Stimulated activated CD4-positive, alpha-beta T cell treated with anti-CD3 and anti-CD28 coated beads, Interleukin-4, amount 100 ng/mL, for 4 hours (primary cell): ENCODE measurements at places on chromosomes 5 and 9.
A peak's percentile ranks its signal among the peaks of the same experiment; 100 is the strongest.

GRCh38 chr5:153797484-153797883, 241.2 kb downstream of the FAM114A2 start:
- no peak for DNase-seq

DNA sequence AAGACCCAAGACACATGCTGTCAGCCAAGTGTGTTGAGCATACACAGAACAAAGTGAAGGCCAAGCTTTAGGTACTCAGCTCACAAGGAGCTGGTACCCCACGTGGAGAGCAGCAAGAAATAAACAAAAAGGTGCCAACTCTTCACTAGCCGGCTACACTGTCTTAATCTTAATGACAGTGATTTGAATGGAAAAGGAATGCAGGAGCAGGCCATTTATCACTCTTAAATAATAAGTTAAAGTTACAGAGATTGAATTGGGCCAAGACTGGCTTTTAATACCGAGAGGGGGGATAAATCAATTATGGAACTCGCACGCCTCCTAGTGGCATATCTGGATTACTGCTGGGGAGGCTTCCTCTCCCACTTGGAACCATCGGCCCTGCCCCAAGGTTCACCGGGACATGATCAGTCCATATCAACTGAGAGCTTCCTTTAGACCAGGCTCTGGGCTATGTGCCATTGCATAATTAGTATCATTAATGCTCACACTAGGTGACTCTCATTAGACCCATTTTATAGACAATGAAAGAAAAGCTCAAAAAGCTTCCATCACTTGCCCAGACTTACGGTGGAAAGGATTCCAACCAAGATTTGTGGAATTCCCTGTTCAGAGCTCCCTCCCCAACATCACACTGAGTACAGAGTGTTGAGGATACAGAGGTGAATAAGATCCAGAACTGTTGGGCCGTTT, 94.0 kb downstream of the ACTL7B start:
- no peak for DNase-seq

- DNase-seq = no peak
These were observed 130.2 kb downstream of the MAN2A1 start for GRCh38 chr5:109819878-109820277.

GRCh38 chr5:147479949-147480348, 29.9 kb downstream of the DPYSL3 start:
- no peak for DNase-seq

DNA sequence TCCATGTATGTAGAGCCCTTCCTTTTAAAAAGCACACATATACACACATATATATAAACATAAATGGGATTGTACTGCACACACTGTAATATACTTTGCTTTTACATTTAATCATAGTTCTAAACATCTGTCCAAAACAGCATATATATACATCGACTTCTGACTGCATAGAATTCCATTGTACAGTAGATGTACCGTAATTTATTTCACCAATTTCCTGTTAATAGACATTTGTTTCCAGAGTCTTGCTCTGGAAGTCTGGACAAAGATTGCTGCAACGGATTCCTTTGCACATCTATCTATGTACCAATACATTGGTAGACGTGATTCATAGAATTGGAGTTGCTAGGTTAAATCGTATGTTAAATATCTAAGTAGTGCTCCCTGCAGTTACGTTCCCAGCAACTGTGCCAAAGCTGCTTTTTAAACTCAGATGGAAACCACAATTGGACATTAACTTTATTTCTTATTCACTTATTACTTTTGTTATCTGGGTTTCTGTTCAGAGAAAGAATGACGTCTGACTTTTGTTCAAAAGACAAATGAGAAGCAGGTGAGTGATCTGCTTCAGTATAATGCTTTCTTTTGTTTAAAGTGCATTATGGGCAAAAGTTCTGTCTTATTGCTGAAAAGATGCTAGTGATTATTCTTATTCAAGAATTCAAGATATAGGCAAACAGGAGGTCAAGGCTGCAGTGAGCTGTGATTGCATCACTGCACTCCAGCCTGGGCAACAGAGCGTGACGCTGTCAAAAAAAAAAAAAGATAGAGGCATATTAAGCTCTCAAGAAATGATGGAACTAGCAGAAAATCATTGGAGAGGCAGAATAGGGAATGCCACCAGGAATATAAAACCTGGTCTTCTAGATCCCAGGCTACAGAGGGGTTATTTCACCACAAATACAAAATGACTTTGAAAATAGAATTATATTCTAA, 138.2 kb downstream of the FGF1 start:
- no peak for DNase-seq

DNA sequence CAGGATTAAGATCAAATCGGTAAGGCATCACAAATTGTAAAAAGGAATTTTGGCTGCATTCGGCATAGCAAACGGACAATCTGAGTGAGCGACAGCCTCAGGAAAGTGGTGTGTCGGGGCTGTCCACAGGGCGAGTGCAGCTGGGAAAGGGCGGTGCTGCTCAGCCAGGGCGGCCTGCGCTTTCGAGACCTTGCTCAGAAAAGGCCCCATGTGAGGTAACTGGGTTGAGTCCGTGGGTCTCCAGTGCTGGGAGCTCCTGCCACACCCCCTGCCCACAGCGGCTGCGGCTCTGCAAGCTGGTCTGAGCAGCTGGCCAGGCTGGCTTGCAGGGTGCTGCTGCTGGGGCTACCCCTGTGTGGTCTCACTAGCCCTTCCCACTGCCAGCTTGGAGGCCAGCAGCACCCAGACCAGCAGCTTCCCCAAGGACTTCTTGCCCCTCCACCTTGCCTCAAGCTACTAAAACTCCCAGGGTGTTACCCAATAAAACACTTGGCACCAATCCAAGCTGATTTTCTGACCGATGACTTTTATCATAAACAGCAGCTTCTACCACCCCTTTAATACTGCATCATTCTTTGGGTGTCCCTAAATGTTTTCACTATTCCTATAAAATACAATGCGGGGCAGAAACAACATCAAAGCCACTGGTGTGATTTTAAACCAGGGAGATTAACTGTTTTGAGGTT, 6.2 kb downstream of the SURF2 start:
- no peak for DNase-seq

DNA sequence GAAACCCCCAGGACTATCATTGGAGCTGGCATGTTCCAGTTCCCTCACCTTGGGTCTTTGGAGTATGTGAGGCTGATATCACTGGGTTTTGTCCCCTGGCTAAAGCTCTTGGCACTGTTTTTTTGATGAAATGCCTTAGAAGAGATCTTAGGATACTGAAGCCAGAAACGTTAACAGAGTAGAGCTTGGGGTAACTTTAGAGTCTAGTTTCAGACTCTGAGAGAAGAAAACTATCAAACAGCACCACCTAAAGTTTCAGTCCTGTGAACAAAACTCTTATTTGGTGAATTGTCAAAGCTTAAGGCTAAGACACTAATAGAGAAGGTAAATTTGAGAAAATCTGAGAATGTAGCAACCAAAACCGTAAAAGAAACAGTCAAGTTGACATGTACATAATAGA, 111.7 kb upstream of the PUM3 start:
- DNase-seq = no peak

DNA sequence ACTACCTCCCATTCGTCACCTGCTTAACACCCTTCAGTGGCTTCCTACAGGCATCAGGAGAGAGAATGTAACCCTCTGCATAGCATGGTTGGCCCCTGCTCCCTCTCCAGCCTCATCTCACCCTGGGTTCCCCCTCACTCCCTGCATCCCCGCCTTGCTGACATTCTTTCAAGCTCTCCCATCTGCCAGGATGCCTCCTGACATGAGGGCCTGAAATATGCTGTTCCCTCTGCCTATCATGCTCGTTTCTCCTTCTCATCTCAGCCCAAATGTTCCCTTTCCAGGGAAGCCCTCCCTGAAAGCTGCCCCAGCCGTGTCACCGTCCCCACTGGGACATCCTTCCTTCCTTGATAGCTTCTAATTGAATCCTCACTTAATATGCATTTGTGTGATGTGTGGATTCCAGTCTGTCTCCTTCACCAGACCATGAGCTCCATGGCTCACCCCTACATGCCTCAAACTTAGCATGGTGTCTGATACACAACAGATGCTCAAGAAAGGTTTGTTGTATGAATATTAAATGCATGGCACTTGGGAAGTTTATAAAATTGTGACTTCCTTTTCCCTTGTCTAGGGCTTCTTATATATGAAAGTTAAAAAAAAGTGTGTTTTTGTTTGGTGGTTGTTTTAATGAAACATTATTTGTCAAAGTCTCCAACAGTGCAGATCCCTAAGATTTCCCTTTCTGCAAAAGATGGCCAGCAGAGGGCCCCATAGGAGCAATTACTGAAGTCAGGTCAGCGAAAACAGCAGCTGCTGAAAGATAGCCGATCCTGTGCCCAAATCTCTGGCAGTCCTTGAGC, 7.3 kb upstream of the C5orf58 start:
- peak; percentile 72 for DNase-seq

GRCh38 chr5:128673970-128674369, 135.9 kb upstream of the FBN2 start:
- DNase-seq = no peak

DNA sequence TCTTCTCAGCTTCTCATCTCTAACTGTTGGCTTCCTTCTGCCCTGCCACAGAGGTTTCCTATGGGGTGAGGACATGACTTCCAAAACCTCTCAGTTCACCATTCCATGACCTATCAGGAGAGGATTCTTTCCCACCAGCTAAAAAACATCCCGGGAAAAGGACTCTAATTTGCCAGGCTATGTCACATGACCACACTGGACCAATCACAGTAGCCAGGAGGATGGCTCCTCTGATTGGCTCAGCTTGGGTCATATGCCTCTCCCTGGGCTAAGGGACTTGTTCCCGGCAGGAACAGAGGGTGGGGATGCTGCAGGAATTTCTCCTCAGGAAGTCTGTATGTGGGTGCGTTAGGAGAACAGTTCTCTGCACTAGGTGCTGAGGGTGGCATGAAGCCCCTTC, 40.3 kb upstream of the XPA start:
- no peak for DNase-seq

GRCh38 chr5:112758676-112759075, 21.0 kb downstream of the APC start:
- DNase-seq = no peak

- no peak for DNase-seq
These were observed 1.4 kb downstream of the SAP30L start for GRCh38 chr5:154447089-154447725.

- no peak for DNase-seq
These were observed 549.0 kb upstream of the ZNF608 start for GRCh38 chr5:125295405-125295872.

DNA sequence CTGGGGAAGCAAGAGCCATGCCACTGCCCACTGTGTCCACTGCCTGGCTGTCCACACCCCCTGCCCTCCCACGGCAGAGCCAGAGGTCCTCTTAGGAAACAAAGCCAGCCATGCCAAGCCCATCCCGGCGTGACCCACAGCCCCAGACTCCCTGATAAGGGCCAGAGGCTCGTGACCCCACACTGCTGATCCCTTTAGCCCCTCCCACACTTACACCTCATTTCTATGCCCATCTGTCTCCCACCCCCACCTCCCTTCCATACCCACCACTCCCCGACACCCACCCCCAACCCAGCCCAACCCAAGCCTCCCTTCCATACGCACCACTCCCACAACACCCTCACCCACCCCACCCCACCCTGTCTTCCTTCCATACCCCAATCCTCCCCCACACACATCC, 17.3 kb downstream of the PTGES start:
- no peak for DNase-seq

GRCh38 chr9:124450241-124450924, at the start of gene ADGRD2:
TSS of gene ADGRD2 (plus strand) at chr9:124450451. CDS start at chr9:124451667, 1,216 bp downstream.
- no peak for DNase-seq

GRCh38 chr5:129097498-129098296, 3.1 kb downstream of the ISOC1 start:
- DNase-seq = no peak

- no peak for DNase-seq
These were observed 892.9 kb downstream of the NR2F1-AS1 start for GRCh38 chr5:92687821-92688722.

GRCh38 chr5:58937031-58937681, 354.3 kb downstream of the RAB3C start:
- DNase-seq = no peak

DNA sequence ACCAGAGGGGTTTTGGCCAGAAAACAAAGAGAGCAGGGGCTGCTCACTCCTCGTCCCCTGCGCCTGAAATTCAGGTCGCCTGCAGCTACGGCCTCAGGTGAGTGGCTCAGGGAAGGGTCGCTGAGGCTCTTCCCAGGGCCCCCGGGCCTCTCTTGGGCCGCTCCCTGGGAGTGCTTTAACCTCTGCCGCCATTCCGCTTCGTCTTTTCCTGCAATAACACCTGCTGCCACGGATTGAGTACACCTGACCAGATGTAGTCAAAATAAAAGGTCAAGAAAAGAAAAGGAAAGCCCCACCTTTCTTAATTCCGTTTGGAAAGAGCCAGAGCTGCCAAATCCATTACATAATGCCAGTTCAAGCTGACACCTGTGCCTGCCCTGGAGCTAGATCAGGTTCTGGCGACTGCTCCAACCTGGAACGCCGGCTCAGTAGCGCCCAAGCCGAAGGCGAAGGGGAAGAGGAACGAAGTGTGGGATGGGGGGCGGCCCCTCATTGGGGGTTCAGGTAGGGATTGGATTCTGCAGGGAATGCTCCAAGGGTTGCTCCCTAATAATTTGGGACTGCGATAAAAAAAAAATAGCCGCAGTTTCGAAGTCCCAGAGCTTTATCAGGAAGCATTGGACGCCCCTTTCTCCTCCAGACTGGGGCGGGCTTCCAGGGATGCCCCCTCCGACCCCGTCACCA, 193.9 kb downstream of the MEF2C start:
- DNase-seq = no peak

DNA sequence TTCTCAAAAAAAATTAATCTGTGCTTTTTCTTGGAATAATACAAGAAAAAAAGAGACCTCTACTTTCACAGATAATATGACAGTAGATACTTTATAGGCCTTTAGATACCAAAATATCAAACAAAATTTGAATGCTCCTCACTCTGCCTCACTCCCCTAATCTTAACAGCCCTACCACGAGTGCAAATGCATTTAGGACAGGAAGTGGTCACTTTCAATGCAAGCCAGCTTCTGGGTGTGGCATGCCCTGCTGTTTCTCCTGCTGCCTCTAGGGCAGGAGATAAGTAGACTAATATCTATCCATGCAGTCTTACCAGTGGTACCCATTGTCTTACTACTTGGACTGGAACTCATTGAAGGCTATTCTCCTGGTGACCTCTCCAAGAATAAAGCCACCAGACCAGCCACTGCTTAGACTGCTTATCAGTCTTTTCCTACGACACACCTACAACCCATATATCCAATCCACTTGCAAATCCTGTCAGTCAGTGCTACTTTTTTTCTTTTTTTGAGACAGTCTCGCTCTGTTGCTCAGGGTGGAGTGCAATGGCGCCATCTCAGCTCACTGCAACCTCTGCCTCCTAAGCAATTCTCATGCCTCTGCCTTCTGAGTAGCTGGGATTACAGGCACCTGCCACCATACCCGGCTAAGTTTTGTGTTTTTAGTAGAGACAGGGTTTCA, 23.0 kb downstream of the FRRS1L start:
- no peak for DNase-seq

- DNase-seq = no peak
These were observed 113.0 kb upstream of the IER5L start for GRCh38 chr9:129291041-129291501.
